NCI-H510A (cell line): ENCODE measurements at places on chromosomes 12 and 14.

- no peak for DNase-seq
Measured at GRCh38 chr12:47768323-47768811, 4.7 kb upstream of the SLC48A1 start.

DNA sequence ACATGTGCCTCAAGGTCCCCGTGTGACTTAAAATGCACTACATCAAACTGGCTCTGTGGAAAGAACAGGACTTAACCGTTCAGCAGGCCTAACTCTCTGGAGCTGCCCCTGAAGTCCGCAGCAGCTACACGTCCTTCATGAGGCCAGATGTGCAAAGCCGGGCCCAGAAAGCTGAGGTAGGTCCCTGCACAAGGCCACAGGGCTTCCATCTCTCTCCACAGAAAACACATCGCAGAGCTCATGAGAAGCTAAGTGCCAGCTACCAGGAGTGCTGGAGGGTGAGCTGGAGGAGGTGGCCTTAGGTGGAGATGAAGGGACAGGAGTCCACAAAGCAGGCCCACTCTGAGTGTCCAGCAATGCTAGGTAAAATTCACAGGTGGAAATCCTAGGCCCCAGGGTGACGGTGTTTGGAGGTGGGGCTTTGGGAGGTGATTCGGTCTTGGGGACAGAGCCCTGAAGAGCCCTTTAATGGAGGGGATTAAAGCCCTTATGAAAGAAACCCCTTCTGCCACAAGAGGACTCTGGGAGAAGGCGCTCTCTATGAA, 52.4 kb downstream of the VCPKMT start:
- no peak for DNase-seq

- DNase-seq, result peak; percentile 77
Measured at GRCh38 chr12:57213058-57213715, 3.4 kb upstream of the NXPH4 start.

DNA sequence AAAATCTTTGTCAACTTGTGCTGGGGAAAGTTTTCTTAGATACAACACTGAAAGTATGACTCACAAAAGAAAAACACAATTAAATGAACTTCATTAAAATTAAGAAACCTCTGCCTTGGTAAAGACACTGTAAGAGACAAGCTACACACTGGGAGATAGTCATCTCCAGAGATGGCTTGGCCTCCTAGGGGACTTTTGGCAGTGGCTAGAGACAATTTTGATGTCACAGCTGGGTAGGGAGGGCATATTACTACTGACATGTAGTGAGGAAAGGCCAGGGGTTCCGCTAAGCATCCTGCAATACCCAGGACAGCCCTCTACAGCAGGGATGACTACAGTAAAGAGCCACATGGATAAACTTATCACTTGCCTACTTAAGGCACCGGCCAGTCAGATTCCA, 8.7 kb upstream of the RNASE4 start:
- DNase-seq, result no peak

DNA sequence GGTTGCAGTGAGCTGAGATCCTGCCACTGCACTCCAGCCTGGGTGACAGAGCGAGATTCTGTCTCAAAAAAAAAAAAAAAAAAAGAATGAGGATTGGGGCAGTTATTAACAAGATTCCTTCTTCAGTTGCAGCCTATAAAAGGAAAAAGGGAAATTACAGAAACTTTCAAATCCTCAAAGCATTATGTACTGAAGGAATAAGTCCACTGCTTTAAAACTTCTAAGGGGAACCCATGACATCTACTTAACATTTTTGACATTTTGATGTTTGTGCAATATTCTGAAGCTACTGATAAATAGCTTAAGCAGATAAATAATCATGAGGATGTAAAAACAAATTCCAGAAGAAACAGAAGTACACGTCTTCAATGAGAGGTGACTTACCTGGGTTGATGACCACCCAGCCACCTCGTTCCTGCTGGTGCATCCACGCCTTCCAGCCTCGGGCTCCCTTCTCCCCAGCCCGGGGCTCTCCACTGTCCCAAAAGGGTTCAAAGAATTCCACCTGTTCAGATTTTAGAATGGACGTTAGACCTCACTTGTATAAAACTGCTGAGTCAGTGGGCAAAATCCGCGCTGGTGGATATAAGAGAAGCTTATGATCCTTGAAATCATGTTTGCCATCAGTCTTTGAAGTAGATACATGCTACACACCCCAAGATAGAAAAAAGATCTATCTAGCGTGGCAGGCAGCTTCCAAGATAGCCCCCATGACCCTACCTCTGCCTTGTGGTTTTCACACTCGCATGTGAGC, 33.7 kb downstream of the NRDE2 start:
- no peak for DNase-seq

- no peak for DNase-seq
Measured at GRCh38 chr12:19964549-19964948, 403.8 kb upstream of the PDE3A start.

DNA sequence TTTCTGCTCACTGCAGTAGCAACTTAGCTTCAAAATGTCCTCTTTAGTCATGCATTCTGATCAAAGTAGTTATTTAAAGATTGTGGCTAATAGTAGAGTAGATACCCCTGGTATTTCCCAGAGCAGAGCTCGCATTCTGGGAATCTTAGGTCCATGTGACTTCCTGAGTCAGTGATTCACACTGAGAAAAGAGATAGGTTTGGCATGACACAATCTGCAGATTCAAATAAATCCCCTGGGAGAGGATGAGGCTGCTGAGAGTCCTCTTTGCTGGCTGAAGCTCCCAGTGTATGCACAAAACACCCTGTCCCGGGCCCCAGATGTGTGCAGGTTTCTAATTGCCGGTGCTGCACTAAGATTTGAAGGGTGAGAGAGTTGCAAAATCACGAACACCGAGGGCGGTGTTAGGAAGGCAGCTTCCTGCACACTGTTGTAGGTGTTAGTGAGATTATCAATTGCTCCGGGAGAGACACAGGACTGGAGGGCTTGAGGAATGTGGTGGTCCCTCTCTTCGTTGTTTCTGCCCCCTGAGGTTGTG, 233.2 kb downstream of the NRXN3 start:
- DNase-seq, result no peak

DNA sequence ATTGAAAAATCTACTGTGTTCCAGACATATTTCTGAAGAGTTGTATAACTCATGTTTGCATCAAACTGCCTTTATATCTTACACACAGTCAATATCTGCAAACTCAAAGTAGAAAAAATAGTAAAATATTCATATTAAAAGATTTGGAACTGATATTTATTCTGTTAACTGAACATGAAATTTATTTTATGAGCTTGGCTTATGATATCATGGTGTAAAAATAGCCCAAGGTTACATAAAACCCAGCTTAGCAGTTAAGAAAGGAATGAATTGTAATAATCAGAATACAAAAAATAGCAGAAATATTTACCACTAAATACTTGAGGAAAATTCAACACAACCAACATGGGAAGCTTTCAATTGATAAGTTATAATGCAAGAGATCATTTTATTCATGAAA, 367.9 kb downstream of the FLRT2 start:
- DNase-seq, result no peak

DNA sequence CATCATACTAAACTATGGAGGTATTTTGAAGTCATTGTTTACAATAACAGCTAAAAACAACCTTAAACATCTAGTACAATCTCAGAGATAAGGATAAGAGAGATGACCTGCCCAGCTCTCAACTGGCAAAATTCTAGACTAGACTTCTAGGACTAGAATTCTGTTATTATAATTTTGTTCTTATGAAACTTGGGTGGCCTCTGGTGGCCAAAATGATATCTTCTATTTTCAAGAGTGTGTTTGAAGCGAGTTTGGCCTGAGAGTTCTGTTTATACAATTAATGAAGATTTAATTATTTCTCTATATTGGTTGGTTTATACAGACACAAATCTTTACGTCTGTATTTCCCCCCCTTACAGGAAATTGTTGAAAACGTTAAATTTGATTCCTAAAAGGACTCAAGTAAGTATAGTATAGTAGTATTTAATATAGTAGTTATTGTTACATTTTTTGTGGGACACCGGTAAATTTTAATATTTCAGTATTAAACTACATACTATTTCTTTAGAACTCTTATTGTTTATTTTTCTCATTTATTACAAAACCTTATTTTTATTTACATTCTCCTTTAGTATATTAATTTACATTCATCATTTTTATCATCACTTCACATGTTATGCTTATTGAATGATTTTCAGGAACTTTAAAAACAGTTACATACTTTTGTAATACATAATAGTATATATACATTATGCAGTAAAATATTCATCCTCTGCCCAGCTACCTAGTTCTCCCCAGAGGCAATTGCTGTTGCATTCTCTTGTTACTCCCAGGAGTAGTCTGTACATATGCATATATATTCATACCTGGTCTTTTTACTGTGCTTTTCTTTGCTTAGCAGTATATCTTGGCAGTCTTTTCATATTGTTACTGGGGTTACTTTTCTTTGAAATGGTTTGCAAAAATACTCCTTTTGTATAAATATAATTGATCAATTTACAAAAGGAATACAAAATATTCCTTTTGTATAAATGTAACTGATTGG, 6.6 kb downstream of the PPHLN1 start:
- peak; percentile 6 for DNase-seq

GRCh38 chr12:101521136-101521535, 46.0 kb downstream of the SPIC start:
- no peak for DNase-seq

DNA sequence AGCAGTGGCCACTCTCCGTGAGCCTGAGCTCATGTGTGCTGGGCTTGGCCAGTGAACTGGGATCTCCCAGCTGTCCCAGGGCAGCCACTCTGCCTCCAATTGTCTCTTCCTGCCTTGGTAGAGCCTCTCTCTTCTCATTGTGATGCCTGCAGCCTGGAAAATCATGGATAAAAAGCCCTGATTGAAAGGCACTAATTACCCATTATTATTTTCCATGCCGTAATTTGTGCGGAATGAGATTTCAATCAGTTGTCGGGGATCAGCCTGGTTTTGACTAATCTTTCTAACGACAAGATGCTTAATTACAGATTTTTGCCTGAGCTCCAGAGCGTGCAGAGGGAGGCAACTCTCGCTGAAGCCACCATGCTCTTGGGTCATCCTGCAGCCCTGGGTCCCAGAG, 52.7 kb downstream of the ESRRB start:
- DNase-seq, result no peak
